Naive thymus-derived CD4-positive, alpha-beta T cell (primary cell): ENCODE measurements at places on chromosomes 16 and 17.

DNA sequence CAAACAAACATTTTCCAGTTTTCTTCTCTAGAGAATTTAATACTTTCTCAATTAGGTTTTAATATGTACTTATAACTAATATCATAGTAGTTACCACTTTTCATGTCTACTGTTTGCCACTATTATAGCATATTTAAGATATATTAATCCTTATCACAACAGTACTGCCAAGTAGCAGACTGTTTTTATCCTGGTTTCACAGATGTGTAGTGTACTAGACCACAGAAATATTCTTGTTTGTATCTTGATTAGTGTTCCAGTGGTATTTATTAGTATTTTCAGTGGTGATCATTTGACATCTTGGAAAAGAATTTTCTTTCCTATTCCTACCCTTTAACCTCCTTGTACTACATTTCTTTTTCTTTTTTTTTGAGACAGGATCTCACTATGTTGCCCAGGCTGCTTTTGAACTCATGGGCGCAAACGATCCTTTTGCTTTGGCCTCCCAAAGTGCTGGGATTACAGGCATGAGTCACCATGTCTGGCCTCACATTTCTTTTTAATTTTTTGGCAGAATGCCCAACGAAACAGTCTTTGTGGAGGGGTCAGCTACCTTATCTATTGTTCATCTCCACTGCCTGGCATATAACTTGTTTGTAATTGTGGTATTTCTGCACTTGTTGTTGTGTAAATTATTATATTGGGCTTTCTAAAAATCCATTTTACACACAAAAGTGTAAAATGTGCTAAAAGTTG, 27.2 kb downstream of the MAP2K4 start:
- no peak for DNase-seq

GRCh38 chr17:48997827-48998586, 822 bp downstream of the IGF2BP1 start:
- no peak for DNase-seq

DNA sequence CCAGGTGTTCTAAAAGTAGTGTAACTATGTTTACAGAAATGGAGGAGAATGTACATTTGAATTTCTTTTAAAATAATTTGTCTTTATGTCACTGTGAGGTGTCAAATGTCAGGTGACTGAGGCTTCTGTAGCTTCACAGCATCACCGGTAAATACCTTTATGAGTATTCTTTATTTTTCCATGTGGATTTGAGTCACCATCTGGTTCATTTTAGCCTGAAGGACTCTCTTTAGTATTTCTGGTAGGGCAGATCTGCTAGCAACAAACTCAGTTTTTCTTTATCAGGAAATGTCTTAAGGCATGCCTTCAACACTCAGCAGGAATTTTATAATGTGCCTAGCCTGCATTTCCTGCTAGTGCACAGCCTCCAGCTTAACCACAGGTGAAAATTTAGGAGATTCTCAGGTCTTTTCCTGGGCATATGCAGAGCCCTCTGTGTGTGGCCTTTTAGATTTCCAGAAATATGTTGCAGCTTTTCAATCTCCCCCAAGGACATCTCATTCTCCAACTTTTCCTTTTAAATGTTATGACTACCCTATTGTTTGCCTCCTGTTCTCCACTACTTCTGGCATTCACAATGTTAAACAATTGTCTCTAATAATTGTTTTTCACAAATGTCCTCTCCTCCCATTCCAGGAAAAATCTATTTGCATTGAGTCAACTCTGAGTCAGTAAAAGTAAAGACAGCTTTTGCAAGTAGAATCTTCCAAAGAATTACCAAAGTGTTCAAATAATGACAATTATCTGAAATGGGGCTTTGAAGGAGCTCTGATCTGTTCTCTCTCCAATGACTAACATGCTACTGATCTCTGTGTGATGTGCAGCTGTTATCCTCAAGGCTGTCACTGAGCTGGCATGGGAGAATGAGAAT, 239.4 kb upstream of the CPHXL start:
- no peak for DNase-seq

DNA sequence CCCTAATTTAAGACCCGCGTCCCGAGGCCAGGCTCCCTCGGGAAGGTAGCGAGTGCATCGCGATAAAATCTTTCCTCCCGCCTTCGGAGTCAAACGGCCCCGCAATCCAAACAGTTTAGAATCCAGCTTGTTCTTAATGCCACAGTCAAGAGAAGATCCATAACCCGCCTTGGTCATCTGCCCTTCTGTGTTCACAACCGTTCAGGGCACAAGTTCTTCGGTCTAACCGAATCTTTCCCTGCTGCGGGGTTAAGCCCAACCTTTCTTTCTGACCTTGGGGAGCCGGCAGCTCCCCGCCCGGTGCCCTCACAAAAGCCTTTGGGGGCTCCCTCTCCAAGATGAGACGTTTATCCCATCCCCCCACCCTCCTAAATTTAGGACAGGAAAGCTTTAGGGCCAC, 30.3 kb downstream of the CPSF4L start:
- DNase-seq = no peak

GRCh38 chr17:44361292-44362260, 2.1 kb downstream of the FAM171A2 start:
- no peak for DNase-seq

GRCh38 chr17:76612465-76612864, 26.8 kb upstream of the ST6GALNAC2 start:
- DNase-seq = no peak

DNA sequence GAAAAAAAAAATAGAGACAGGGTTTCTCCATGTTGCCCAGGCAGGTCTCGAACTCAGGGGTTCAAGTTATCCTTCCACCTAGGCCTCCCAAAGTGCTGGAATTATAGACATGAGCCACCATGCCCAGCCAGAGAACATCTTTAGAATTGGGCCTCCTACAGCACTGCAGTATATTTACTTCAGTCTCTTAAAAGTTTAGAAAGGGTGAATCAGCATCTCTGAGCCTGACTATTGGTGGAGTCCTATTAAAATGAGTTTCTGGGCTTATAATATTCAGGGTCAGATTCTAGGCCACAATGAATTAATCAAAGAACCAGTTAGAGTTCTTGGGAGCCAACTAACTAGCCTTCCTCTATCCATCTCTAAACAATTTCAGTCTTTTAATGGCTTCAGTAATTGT, 22.8 kb downstream of the TADA2A start:
- no peak for DNase-seq

- no peak for DNase-seq
Measured at GRCh38 chr16:81810361-81810760, 31.3 kb downstream of the PLCG2 start.

- no peak for DNase-seq
Measured at GRCh38 chr16:26643519-26643918, 423.2 kb upstream of the C16orf82 start.

- DNase-seq = no peak
Measured at GRCh38 chr17:77905766-77906165, 52.7 kb upstream of the TNRC6C start.

DNA sequence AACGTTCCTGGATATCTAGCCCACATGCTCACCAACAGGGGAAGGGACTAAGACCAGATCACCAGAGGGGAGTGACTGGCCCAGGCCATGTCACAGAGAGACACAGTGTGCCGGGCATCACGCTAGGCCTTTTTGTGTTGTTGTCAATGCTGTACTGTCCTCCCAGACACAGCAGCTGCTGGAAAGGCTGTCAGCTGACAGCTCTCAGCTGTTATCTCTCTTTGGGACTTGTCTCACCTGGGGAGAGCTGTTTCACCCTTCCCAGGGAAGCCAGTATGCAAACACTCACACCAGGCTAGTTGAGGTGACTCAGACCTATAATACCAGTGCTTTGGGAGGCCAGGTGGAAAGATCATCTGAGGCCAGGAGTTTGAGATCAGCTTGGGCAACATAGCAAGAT, 19.4 kb downstream of the UNC45B start:
- no peak for DNase-seq

- no peak for DNase-seq
Measured at GRCh38 chr16:74633686-74634085, 26.8 kb upstream of the GLG1 start.

- DNase-seq = no peak
Measured at GRCh38 chr17:68127914-68128313, 92.4 kb downstream of the KPNA2 start.

GRCh38 chr17:71423871-71424546, 696.8 kb upstream of the SOX9 start:
- DNase-seq = no peak

GRCh38 chr16:17369421-17370222, 101.1 kb downstream of the XYLT1 start:
- peak; percentile 88 for DNase-seq

DNA sequence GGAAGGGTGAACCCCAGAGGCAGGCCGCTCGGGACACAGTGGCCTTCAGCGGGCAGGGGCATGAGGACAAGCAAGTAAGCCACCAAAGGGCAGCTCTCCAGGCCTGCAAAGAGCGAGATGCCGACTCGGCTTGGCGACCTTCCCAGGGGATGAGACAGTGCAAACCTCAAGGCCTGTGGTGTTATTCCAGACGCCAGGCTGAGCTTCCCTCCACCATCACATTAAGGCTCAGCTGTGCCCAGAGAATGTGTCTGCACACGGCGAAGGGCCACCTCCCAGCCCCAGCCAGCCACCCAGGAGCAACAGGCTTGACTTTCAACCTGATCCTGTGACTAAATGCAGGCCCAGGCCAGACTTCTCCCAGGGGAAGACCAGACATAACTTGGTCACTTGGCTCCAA, 251.4 kb downstream of the SOX9 start:
- no peak for DNase-seq

DNA sequence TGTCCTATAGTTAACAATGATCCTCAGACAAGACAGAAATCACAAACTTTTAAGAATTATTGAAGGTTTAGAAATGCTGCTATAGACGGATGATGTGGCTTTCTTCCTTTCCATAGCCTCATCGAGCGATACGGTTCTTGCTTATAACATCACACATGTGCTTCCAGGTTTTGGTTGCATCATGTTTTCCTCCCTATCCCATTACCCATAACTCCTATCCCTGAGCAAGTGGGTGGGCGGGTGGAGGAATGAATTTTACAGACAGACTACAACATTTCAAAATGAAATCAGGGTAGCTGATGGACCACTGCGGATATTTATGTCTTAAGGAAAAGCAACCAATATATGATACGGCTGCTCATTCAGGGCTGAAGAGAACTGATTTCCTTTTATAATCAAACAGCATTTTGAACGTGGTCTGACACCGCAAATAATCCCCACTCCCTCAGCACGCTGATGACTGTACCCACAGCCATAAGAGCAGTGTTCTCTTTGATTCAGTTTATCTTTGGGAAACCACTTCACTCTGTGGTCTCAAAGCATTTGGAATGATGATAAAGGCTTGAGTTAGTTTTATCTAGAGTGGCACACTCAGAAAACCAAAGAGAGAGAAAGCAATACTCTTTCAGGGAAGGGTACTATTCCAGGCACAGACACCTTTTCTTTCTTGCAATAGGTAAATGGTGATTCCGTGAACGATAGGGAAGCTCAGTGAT, 4.6 kb upstream of the AKTIP start:
- no peak for DNase-seq

DNA sequence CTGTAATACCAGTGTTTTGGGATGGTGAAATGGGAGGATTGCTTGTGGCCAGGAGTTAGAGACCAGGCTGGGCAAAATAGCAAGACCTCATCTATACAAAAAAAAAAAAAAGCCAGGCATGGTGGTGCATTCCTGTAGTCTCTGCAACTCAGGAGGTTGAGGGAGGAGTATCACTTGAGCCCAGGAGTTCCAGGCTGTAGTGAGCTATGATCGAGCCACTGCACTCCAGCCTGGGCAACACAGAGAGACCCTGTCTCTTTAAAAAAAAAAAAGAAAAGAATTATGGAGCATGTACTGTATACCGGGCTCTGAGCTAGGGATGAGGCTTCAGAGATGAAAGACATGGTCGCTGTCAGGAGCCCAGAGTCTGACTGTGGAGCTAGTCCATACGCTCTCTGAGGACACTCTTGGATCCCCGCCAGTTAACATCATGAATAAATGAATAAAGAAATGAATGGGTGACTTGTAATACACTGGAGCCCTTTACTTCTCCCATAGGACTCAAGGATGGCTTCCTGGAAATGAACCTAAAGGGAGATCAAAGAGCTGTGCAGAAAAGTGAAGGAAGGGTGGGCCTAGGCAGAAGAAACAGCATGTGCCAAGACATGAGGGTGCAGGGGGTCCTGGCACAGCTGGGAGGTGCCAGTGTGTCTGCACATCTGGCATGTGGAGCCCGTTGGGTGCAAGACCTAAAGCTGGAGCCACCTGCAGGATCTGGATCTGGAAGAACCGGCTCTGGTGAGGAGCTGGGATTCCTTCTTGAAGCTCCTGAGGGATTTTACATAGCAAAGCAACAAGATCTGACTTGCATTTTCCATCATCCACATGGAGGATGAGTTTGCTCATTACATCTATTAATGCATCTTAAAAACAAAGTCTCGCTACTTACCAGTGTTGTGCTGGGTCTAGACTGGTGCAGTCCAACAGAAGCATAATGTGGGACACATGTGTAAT, 120.4 kb downstream of the IRX3 start:
- DNase-seq = no peak

- no peak for DNase-seq
Measured at GRCh38 chr16:52071101-52071500, 475.8 kb downstream of the TOX3 start.

GRCh38 chr17:36726199-36726598, 124.8 kb downstream of the MRM1 start:
- DNase-seq = no peak

- DNase-seq = no peak
Measured at GRCh38 chr16:66952430-66953110, 8.5 kb upstream of the CES3 start.

DNA sequence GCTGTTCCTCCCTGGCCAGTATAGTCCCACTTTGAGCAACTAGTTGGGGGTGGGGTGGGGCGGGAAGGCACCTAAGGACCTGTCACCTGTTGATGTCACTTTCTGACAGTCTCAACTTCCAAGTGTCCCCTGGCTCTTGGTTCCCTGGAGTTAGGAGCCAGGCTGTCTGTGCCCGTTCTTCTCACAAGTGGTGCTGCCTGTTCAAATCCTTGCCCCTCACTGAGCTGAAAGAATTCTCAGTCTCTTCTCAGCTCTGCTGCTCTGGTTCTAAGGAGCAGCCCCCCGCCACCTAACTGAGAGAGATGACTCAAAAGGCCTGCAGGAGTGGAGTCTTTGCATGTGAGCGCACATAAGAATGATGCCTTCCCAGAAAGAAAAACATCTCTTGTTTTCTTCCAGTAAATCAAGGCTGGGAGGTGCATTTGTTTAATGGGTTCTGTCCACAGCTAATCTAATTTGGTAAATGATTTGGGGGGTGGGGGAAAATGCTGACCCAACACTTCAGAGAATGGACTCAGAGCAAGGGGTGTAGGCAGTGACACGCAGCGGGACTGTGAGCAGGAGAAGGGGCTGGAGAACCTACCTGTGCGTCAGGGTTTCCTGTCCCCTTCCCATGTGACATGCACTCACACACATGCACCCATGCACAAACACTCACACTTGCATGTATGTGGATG, 78.2 kb upstream of the NLRP1 start:
- no peak for DNase-seq

GRCh38 chr17:66734186-66734943, 100.6 kb upstream of the CACNG5 start:
- no peak for DNase-seq

DNA sequence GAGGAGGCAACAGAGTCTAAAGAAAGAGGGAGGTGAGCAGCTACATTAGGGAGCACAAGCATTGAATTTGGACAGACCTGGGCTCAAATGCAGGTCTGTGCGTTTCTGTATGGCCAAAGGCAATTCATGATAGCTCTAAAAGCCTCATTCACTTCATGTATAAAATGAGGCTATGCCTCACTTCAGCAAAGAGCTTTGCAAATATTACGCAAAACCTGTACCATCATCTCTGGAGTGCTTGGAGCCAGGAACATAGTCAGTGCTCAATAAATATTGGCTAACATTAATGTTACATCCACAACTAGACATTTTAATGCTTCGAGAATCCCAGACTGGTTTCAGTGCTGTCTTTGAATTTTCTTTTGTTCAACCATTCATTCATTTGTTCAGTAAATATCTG, 254.7 kb upstream of the CDH11 start:
- DNase-seq = no peak
